Activated T-helper 17 cell treated with anti-CD3 and anti-CD28 coated beads, Interleukin-2, amount 50 U/mL, for 72 hours (primary cell): ENCODE measurements at places on chromosomes 6 and 20. TPM values are rescaled to one million over a fixed set of nuclear protein-coding genes. Genes with fewer than 3 reads are reported as not detected.

BPIFA1 gene
- total RNA-seq: not detected

CCN6 gene
- total RNA-seq: not detected

GJA10 gene
- not detected for total RNA-seq

PTCHD4 gene
- total RNA-seq: not detected

ARMH2 gene
- total RNA-seq: 0.43 TPM

HLA-DRB5 gene
- total RNA-seq: 17.6 TPM

RGS17 gene
- not detected for total RNA-seq
